ENCODE measurements at places on chromosomes 5 and 9.
A peak's percentile ranks its signal among the peaks of the same experiment; 100 is the strongest.

DNA sequence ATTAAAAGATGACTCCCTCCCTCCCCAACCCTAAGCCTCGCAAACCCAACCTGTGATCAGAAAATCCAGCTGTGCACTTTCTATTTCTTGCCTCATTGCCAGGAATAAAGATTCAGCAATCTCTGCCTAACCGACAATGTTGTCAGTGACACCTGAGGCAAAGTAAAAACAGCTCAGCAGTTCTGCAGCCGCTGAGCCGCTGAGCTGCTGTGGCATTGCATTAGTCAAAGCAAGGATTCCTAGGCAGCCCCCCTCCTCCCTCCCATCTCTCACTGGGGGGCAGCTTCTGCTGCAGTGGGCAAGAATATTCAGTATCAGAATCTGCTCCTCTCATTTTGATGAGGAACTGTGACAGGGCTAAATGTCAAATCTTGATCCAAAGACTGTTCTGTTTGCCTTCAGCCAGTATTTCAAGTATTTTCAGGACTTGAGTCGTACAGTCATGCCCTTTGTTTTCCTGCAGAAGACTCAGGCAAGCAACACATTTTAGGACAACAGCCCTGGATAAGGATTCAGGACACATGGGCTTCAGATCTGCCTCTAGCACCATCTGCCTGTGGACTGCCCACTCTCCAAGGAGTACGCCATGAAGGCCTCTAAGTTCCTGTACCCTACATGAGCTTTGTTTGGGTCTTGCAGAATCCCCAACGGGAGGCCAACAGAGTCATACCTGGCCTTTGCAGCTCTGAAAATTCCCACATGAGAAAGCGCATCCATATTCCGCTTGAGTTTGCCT, 41.1 kb upstream of the DAP start:
- DNase-seq = no peak

DNA sequence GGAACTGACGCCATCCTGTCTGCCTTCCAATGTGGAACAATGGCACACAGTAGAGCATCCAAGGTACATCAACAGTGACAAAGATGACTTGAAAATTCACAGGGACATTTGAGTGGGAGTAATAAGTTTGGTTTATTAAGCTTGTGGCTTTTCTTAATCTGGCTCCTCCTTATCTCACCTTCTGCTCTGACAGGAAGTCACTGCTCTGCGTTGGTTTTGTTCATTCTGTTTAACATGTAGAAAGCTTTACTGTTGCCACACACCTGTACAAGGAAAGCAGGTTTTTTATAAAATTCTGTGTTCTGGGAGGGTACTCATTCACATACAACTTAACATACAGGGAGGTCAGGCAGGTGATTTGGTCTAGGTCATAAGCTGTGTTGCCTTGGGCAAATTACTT, 1.6 kb upstream of the GZMK start:
- no peak for DNase-seq

GRCh38 chr5:73445665-73446630, 2.6 kb downstream of the FOXD1 start:
- no peak for DNase-seq

- peak; percentile 66 for DNase-seq
Observed at GRCh38 chr5:161546470-161547301, at the start of gene GABRB2. TSS of gene GABRB2 (minus strand) at chr5:161546725. CDS start at chr5:161546643, 82 bp downstream.

GRCh38 chr5:1300581-1301083, 5.8 kb upstream of the TERT start:
- no peak for DNase-seq

DNA sequence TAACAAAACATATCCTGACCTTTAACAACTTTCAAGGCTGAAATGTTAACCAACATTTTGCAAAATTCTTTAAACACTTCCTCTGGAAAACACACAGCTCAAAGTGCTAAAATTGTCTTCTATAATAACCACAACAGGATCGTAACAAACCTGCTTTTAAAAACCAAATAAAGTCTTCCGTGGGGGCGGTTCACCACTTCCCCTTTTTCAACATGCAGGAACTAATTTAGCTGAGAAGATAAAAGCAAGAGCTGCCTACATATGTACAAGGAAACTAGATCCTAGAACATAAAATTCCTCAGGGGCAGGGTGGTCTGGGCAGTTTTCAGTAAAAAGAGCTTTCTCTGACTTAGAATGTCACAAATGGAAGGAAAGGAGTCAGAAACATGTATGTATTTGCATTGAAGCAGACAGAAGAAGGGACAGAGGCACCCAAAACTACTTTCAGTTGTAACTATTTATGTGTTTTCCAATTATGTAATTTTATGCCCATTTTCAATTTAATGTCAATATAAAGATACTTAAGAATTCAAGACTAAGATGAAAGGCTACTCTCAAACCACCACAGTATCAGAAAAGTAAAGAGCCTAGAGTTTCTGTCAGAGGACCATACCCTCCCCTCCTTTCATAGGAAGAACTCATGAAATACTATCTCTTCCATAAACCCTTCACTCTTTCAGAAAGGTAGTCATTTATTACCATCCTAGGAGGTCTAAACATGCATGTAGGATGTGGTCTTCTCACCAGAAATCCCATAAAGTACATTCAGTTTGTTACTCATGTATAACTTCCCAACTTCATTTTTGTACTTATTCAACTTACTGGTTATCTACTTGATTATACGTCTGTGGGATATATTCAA, 185.9 kb upstream of the RASA1 start:
- DNase-seq = peak; percentile 91

DNA sequence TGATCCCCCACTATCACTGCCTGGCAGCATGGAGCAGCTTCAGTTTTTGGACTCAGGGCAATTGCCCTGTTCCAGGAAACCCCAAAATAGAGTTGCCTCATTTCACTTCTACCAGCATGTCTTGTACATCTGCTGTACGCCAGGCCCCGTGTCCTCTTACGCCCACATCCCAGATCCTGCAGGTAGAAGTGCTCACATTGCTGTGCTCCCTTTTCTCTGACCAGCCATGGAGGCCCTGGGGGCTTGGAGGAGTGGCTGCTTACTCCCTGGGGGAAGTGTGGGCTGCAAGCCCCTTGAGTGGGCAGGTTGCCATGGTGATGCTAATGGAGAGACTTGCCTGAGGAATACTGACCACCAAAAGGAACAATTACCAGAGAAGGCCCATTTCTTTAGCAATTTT, 55.6 kb upstream of the KCNIP1 start:
- no peak for DNase-seq

- DNase-seq = no peak
Observed at GRCh38 chr9:68997666-68998065, 16.2 kb downstream of the PRKACG start.

GRCh38 chr9:22617156-22617555, 170.5 kb downstream of the DMRTA1 start:
- DNase-seq = no peak

DNA sequence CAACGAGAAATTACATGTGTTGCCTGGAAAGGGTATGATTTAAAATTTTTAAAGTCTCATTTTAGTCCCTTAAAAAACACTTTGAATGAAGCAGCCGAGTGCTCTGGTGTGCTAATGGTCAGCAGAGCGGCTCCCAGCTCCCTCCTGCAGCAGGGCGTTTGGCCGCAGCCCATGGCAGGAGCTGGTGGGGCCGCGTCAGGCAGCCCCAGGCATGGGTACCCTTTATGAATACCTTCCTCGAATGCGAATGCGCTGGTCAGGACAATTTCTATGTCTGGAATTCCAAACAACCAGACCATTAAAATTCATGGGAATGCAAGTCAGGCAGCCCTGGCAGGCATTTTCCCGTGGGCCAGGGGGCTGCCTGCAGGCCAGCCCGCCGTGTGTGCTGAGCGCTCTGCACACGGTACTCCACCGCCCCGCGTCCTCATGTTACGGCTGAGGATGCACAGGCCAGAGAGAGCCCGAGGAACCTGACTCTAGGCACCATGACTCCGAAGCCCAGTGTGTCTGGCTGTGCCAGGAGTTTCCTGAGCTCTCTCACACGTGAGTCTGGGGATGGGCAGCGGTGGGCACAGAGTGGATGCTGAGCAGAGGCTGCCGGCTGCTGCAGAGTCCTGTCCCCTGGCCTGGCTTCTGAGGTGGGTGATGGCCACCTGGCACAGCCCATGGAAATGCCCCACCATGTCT, 123.7 kb downstream of the WNK2 start:
- DNase-seq = no peak

- DNase-seq = no peak
Observed at GRCh38 chr9:38382141-38382540, 10.4 kb upstream of the ALDH1B1 start.

DNA sequence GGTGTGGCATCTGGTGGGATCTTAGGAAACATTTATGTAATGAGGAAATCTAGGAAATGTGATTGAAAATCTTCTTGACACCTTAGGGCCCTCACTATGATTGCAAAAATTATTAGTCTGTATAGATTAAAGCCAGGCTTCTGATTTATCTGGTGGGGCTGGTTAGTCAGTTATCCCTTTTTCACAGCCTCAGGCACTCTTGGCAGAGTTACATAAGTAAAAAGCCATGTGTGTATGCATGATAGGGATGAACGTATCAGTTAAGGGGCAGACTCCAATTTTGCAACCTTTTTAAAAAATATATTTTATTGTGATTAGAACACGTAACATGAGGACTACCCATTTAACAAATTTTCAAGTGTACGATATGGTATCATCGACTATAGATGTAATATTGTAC, 30.6 kb upstream of the RAB14 start:
- no peak for DNase-seq

GRCh38 chr9:85940832-85941621, at the start of gene NAA35:
TSS of gene NAA35 (plus strand) at chr9:85941146. CDS start at chr9:85942160, 1,014 bp downstream.
- DNase-seq = peak; percentile 99

DNA sequence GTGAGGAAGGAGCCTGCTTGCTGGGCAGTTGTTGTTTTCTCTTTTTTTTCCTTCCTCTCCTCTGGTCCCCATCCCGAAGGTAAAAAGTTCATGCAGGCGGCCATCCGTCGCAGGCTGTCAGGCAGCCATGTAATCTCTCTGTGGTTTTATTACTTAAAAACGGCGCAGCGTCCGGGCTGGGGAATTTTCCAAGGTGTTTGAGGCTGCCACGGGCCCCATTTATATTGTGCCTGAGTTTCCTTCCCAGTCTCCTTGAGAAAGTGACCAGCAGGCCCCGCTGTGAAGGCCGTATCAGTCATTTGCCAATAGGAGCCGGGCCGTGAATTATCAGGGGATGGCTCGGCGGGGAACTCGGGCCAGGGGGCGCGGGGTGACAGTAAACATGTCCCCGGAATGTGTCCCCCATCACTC, 289.7 kb downstream of the PBX3 start:
- no peak for DNase-seq

GRCh38 chr5:137129886-137130680, 369.0 kb downstream of the SPOCK1 start:
- no peak for DNase-seq

GRCh38 chr5:83472508-83473345, 1.2 kb downstream of the VCAN start:
- DNase-seq = peak; percentile 65

All from suppressor macrophage (primary cell).